ENCODE measurements at places on chromosomes 1 and 21.
A peak's percentile ranks its signal among the peaks of the same experiment; 100 is the strongest.

DNA sequence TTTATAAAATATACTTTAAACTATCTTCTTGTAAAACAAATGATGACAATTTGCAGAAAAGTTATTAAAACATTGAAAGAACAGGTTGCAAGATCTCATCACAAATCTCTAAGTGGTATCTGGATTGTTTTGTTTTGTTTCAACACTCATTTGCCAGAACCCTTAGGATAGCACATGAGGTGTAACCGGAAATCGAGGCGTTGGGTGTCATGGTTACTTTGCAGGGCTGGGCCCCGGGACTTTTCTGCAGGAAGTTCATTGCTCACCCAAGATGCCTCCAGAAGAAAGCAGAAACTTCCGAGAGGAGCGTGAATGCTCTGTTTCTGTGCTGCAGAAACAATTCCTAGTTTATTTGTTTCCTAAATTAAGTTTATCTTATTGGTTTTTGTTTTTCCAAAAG, 2.5 kb downstream of the DISC1 start:
- DNase-seq = peak; percentile 71

GRCh38 chr21:17585875-17586450, 26.7 kb downstream of the BTG3 start:
- DNase-seq = no peak

DNA sequence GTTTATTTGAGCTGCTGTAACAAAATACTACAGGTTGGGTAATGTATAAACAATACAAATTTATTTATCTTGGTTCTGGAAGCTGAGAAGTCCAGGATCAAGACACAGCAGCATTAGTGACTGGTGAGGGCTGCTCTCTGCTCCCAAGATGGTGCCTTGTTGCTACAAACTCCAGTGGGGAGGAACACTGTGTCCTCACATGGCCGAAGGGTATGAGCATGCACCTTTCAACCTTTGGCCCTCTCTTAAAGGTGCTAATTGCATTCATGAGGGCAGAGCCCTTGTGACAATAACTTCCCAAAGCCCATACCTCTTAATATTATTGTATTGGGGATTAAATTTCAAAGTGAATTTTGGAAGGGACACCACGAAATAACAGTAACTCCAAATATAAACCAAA, 55.3 kb upstream of the ATP1B1 start:
- DNase-seq = no peak

- DNase-seq = no peak
These were observed 57.3 kb downstream of the SLC37A1 start for GRCh38 chr21:42570841-42571387.

GRCh38 chr21:36425286-36425685, 40.1 kb downstream of the CHAF1B start:
- DNase-seq = no peak

DNA sequence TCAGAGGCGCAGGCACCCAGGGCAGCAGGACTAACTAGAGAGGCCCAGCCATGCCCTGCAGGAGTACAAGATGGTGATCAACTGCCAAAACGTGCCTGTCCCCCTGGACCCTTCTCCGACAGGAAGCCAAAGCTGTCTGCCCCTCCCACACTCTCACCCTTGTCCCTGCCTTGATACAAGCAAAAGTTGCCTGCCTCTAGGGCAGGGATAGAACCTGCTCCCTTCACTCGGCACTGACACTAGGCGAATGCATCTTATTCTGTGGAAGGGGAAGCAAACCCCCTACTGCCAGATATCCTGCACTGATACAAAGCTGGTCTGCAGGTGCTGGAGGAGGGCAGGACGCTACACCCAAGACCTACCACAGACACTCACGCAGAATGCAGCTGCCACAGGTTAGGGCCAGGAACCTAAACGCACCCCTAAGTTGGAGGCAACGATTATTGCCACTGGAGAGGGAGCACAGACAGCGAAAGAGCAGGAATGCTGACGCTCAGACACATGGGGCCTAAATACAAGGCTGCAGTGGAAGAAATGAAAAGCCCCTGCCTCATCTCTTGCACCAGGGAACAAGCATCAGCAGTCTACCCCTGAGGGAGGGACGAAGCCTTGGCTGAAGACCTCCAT, 3.7 kb downstream of the TARBP1 start:
- DNase-seq = no peak

GRCh38 chr1:46133181-46133658, 791 bp upstream of the PIK3R3 start:
- DNase-seq = no peak

DNA sequence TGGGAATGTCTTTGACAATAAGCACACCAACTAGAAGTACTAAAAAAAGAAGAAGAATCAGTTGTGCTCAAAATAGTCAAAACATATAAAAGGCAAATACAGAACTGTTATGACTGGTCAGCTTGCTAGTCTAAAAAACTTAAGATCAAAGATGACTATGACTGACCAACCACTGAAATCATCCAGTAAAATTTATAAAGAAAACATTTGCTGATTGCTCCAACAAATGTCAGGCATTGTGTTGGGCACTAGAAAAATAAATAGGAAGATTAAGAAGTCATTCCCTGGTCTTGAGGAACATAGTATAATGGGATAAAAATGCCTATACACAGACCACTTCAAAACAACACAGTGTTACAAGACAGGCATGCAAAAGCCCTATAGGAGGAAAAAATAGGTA, 9.3 kb upstream of the ANGPTL3 start:
- no peak for DNase-seq

DNA sequence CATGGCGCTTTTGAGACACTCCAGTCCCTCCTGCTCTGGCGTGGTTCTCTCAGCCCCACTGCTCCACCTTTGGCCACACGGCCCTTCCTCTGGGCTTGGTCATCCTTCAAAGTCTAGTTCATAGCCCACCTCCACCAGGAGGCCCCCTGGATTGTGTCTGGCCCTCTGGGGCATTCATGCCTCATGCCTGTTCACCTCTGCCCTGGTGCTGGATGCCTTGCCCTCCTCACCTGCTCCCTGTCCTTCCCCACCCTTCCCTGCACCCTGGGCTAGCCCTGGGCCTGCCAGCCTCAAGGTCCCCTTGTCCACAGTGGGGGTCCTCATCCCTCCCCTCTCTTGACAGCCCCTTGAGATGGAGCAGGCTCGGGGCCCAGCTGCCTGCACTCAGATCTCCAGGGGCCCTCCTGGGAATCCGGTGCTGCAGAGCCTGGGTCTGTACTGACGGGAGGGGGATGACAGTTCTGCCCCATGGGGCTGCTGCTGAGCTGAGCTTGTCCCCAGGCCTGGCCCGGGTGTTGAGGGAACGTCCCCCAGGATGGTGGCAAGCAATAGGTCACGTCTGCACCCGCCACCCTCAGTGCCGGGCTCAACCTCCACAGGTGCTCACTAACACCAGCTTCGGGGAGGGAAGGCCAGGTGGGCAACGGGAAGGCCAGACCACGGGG, 18.4 kb downstream of the PRXL2B start:
- no peak for DNase-seq

GRCh38 chr1:30368651-30369240, 354.6 kb downstream of the MATN1 start:
- no peak for DNase-seq

DNA sequence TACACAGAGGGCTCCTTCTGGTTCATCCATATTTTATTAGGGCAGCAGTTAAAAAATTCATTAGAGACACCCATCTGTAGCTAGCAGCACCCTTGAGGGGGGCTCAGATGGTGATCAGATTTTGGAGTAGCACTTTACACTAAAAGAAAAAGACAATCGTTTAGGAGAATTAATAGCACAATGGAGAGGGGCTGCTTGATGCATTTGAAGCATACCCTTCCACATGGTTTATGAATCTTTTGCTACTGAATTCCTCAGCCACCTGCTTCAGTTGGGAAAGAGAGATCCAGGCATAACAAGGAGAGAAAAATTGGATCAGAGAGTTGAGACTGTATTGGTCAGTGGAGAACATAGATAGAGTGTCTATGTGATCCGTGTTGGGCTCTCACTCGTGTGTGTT, 54.4 kb downstream of the DISC1 start:
- no peak for DNase-seq

DNA sequence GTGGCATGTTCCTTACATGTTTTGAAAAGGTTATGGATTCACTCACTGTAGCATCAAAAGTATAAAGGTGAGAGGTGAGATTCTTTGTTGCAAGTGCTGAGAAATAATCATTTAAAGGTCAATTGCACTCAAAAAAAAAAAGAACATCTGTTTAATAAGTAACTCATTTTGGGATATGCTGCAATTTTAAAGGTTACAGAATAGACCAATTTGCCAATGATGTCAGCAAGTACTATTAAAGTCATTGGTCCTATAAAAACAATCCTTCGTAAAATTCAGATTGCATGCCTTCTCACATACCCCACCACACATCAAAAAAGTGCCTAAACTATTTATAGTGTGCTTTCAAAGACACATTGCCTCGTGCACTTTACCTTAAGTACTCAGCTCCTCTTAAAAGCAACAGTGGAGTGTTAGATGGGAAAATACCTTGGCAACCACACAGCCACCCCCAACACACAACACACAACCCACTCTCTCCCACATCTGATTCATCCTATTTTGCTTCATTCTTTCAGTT, 218.2 kb upstream of the ADGRL2 start:
- no peak for DNase-seq

- no peak for DNase-seq
These were observed 77.9 kb downstream of the ZNF644 start for GRCh38 chr1:90943966-90944365.

- DNase-seq = no peak
These were observed 74.2 kb upstream of the COX20 start for GRCh38 chr1:244761279-244761678.

DNA sequence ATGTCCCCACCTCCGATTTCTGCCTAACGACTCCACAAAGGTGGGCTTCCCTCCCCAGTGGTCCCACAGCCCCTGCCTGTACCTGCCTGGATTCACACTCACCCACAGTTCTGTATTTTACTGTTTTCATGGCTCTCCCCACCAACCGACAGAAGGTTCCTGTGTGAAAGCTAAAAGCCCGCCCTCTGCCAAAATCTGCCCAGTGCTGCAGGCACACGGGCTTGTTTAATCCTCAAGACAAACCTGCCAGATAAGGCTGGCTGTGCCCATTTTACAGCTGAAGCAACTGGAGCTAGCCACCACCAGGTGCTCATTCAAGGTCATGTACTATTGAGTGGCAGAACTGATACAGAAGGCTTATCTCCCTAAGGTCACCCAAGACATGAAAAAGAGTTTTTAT, 114.5 kb downstream of the HIVEP3 start:
- DNase-seq = no peak

DNA sequence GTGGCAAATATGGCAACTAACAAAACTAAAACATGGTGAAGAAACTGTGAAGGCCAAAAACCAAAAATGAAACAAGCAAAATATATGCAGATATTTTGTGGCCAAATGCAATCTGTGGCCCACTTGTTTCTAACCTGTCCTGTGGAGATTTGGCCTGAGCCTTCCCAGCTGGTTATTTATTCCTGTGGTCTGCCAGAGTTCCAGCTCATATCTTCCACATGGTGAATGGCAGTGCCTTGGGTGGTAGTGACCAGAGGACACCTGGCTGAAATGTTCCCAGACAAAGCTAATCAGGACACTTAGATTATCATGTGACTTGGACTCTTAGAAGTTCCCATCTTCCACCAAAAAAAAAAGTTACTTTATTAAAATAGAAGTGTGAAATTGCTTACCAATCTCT, 39.7 kb downstream of the RNASEL start:
- DNase-seq = no peak

DNA sequence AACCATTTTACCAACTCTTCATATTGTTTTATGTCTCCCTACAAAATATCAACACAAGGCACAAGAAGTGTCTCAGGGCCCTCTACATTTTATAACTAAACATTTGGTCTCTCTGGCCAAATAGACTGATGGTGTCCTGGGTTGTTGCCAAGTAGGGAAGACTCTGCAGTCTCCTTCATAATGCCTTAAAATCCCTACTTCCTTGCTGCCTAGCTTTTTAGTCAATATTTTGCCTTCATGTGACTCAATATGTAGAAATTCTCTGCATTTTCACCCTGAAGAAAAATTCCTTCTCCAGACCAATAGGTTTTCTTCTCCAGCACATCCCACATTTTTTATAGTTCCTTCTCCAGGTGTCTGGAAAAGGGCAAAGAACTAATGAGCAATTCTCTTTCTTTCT, 72.6 kb upstream of the IPO9 start:
- no peak for DNase-seq

GRCh38 chr1:59354709-59355337, 57.9 kb downstream of the FGGY start:
- no peak for DNase-seq

DNA sequence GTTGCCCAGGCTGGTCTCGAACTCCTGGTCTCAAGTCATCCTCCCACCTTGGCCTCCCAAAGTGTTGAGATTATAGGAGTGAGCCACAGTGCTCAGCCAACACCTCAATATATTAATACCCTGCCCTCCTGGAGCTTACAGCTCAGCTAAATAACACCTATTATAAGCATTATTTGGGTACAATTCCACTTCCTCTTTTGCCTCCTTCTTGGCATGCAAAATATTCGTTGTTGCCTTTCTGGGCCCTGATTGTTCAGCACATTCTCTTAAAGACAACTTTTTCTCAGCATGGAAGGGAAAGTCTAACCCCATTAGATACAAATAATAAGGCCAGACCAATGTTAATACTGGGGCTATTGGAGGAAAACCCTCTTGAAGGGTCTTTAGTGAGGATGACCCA, 2.8 kb downstream of the PAQR7 start:
- DNase-seq = no peak

- peak; percentile 79 for DNase-seq
These were observed 12.0 kb upstream of the PRELP start for GRCh38 chr1:203463469-203464062.

GRCh38 chr1:164560556-164560955, 1.6 kb downstream of the PBX1 start:
- DNase-seq = no peak

GRCh38 chr1:70205071-70205433, 327 bp downstream of the LRRC40 start:
- DNase-seq = no peak

DNA sequence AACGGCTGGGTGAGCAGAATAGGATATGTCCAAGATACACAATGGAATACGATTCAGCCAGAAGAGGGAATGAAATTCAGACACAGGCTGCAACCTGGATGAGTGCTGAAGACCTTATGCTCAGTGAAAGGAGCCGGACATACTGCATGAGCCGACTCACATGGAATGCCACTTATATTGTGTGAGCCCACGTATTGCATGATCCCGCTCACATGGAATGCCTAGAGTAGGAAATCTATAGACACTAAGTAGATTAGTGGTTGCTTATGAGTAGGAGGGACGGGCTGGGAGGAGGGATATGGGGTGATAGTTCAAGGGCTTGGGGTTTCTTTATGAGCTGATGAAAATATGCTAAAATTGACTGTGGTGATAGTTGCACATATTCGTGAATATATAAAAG, 26.8 kb downstream of the TMPRSS2 start:
- DNase-seq = no peak

GRCh38 chr1:88221411-88221810, 462.7 kb upstream of the PKN2 start:
- DNase-seq = no peak

GRCh38 chr1:233603478-233603877, 10.4 kb upstream of the KCNK1 start:
- no peak for DNase-seq

DNA sequence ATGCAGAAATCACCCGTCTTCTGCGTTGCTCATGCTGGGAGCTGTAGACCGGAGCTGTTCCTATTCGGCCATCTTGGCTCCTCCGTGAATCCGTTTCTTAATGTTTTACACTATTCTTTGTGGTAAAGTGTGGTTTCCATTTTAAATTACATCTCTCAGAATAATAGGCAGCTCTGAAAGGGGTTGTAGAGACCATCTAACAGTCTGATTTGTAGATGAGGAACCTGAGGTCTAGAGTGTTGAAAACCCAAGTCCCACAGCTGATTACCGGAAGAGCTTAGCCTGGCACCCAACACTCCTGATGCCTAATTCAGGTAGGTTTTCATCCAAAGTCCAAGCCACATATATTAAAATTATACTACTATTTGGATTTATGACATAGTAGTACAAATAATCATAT, 144.0 kb downstream of the LEPR start:
- no peak for DNase-seq
